Endothelial cell (in vitro differentiated cells): ENCODE measurements at places on chromosomes 7 and 10.

- peaks cover 5% of the 10 kb centered on the region for H3K4me1 ChIP-seq
- H3K36me3 ChIP-seq: no peaks in the 10 kb centered on the region
- peaks cover 2% of the 10 kb centered on the region for H3K27me3 ChIP-seq
- no peak for DNase-seq
- no peak overlapping the region for H3K27ac ChIP-seq
- no peak overlapping the region for H3K4me3 ChIP-seq
Observed at GRCh38 chr10:51879238-51879637, 179.8 kb upstream of the CSTF2T start.

DNA sequence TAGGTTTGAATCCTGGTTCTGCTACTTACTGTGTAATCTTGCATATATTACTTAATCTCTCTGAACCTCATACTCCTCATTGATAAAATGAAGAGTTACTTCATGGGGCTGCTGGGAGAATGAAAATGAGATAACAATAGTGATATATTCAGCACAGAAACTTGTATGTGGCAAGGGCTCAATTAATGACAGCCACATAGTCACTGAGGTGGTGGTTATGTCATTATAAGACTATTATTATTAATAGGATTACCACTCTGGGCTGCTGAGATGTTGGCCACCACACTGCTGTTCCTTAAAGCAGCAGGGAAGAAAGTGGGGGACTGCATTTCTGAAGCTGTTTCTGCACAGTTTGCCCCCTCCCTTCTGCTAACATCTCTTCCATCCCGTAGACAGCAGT is 100.4 kb upstream of the PDLIM1 start:
- H3K27me3 ChIP-seq: peaks cover 1% of the 10 kb centered on the region
- no peak overlapping the region for H3K27ac ChIP-seq
- peaks cover 41% of the 10 kb centered on the region for H3K36me3 ChIP-seq
- no peak overlapping the region for H3K4me3 ChIP-seq

GRCh38 chr7:82950436-82950835 is 212.2 kb downstream of the PCLO start:
- no peaks in the 10 kb centered on the region for H3K4me1 ChIP-seq
- no peak overlapping the region for H3K4me3 ChIP-seq
- DNase-seq: no peak
- H3K27me3 ChIP-seq: no peaks in the 10 kb centered on the region

- no peaks in the 10 kb centered on the region for H3K36me3 ChIP-seq
- peaks cover 6% of the 10 kb centered on the region for H3K4me1 ChIP-seq
- no peak overlapping the region for H3K27ac ChIP-seq
- peaks cover 2% of the 10 kb centered on the region for H3K27me3 ChIP-seq
Observed at GRCh38 chr7:88040694-88041093, 106.6 kb downstream of the ADAM22 start.

- no peaks in the 10 kb centered on the region for H3K27me3 ChIP-seq
- no peak overlapping the region for H3K27ac ChIP-seq
- no peak overlapping the region for H3K4me3 ChIP-seq
- peaks cover 4% of the 10 kb centered on the region for H3K4me1 ChIP-seq
- DNase-seq: no peak
Observed at GRCh38 chr10:4219901-4220300, 434.9 kb upstream of the KLF6 start.

DNA sequence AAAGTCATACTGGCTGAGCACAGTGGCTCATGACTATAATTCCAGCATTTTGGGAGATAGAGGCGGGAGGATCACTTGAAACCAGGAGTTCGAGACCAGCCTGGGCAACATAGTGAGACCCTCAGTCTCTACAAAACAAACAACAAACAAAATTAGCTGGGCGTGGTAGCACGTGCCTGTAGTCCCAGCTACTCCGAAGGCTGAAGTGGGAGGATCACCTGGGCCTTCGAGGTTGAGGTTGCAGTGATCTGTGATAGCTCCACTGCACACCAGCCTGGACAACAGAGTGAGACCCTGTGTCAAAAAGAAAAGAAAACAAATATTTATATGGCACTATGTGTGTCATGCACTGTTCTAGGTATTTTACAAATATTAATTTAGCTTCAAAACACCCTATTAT is 94.3 kb downstream of the DNMBP start:
- no peak overlapping the region for H3K27ac ChIP-seq
- no peaks in the 10 kb centered on the region for H3K36me3 ChIP-seq
- H3K4me1 ChIP-seq: peaks cover 38% of the 10 kb centered on the region

DNA sequence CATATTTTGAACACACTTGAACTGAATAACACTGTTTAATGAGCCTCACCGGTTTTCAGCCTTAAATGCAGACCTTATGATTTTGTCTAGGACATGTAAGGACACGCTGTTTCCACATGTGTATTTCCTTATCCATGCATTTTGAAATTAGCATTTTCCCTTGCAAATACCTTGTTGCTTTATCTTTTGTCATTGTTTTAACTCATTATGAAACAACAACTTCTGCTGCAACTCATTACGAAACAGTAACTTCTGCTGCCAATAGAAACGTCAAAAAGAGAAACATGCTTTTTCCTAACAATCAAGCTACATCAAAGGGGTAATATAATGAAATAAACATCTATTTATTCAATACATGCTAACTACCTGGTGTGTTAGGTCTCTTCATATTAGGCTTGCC is 322.0 kb downstream of the AGMO start:
- no peak overlapping the region for H3K27ac ChIP-seq
- no peak overlapping the region for H3K4me3 ChIP-seq
- H3K36me3 ChIP-seq: no peaks in the 10 kb centered on the region
- no peak for DNase-seq
- no peaks in the 10 kb centered on the region for H3K27me3 ChIP-seq

- H3K36me3 ChIP-seq: no peaks in the 10 kb centered on the region
- no peak for DNase-seq
- peak overlapping the region; percentile 36 for H3K27ac ChIP-seq
- H3K4me3 ChIP-seq: no peak overlapping the region
- peaks cover 4% of the 10 kb centered on the region for H3K27me3 ChIP-seq
- peaks cover 3% of the 10 kb centered on the region for H3K4me1 ChIP-seq
Observed at GRCh38 chr10:101716891-101717659, 22.1 kb upstream of the FBXW4 start.

DNA sequence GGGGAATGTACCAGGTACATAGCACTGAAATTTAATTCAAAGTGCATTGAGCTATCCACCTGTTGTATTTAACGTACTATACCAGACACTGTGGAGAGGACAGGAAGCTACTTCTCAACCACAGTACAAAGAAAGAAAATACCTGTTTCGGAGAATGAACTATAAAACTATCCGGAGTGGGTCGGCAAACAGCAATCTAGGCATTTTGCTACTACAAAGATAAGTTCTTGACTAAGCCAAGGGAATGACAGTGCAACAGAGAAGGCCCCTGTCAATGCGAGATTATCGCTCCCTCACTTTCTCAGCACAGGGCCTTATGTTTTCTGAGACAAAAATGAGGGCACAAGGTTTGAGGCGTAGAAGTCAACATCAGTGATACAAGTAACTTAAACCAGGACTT is 27.4 kb downstream of the SFMBT2 start:
- no peak overlapping the region for H3K27ac ChIP-seq
- DNase-seq: no peak

DNA sequence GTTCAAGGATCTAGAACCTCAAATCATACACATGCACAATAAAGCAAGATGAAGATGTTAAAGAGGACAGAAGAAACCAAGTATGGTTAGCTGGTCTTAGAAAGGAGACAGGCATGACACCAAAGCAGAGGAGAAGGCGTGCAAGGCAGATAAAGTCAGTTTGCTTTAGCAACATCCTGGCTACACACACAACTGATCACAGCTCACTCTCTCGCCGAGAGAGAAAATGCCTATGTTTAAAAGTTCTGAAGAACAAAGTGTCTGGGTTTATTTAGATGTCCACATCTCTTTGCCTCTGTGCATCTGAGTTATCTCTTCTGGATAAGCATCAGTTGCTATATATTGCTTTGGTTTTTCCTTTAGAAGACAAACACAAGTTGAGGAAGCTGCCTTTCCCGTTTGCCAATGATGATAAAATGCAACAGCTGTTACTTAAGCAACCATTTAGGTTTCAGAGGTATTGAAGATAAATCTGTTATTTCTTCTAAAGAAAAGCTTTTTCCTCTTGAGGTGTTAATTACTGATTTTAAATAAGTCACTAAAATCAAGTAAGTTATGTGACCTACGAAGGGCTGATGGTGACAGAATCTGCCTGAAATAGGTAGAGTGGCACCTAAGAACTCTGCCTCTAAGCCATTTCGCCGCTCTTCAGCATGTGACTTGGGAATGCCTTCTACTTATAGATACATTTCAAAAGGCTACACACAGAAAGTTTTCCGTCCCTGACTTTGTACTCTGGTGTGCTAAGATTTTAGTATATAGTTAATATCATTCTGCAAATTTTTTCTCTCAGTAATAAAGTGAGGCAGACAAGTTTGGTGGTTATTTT is 146.2 kb upstream of the ASAH2 start:
- H3K27me3 ChIP-seq: no peaks in the 10 kb centered on the region
- DNase-seq: no peak
- H3K27ac ChIP-seq: no peak overlapping the region
- H3K4me3 ChIP-seq: no peak overlapping the region
- H3K36me3 ChIP-seq: no peaks in the 10 kb centered on the region

GRCh38 chr10:108566316-108567107 is 1356.8 kb downstream of the XPNPEP1 start:
- no peak overlapping the region for H3K4me3 ChIP-seq
- H3K27ac ChIP-seq: no peak overlapping the region
- no peaks in the 10 kb centered on the region for H3K36me3 ChIP-seq
- no peaks in the 10 kb centered on the region for H3K27me3 ChIP-seq

DNA sequence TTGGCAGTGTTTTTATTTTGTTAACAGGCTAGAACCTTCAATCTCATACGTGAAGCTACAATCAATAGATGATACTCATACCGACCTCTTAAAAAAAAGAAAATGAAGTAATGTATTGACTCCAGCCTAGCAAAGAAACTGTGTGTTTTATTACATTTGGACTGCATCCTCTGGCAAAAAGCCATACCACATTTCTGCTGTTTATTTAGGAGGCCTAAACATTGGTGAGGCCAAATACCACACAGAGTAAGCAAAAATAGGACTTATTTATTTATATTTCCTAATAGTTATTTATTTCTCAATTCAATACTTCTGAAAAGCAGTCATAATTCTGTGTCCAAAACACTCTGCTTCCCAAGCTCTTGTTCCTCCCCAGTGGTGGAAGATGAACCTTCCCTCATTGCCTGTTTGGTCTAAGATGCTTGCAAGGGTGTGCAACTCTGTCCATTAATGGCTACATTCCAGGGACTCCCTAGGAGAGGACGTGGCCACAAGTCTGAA is 398.8 kb upstream of the KLF6 start:
- H3K27me3 ChIP-seq: no peaks in the 10 kb centered on the region
- H3K27ac ChIP-seq: no peak overlapping the region
- H3K4me3 ChIP-seq: no peak overlapping the region
- H3K36me3 ChIP-seq: no peaks in the 10 kb centered on the region
- no peaks in the 10 kb centered on the region for H3K4me1 ChIP-seq

GRCh38 chr10:32225976-32226375 is 121.0 kb downstream of the EPC1 start:
- H3K4me3 ChIP-seq: no peak overlapping the region
- H3K36me3 ChIP-seq: peaks cover 4% of the 10 kb centered on the region
- no peak overlapping the region for H3K27ac ChIP-seq
- no peaks in the 10 kb centered on the region for H3K27me3 ChIP-seq
- DNase-seq: no peak

- no peak overlapping the region for H3K4me3 ChIP-seq
- H3K27me3 ChIP-seq: no peaks in the 10 kb centered on the region
- H3K36me3 ChIP-seq: no peaks in the 10 kb centered on the region
Observed at GRCh38 chr10:29257106-29257783, 31.6 kb upstream of the LYZL1 start.

- H3K4me3 ChIP-seq: no peak overlapping the region
- DNase-seq: no peak
- H3K27ac ChIP-seq: no peak overlapping the region
- H3K36me3 ChIP-seq: no peaks in the 10 kb centered on the region
Observed at GRCh38 chr7:20005081-20005480, 212.1 kb downstream of the MACC1 start.

GRCh38 chr10:48682265-48682664 is 2.4 kb upstream of the WDFY4 start:
- no peak overlapping the region for H3K4me3 ChIP-seq
- no peaks in the 10 kb centered on the region for H3K36me3 ChIP-seq
- DNase-seq: no peak
- H3K27me3 ChIP-seq: peaks cover 2% of the 10 kb centered on the region

DNA sequence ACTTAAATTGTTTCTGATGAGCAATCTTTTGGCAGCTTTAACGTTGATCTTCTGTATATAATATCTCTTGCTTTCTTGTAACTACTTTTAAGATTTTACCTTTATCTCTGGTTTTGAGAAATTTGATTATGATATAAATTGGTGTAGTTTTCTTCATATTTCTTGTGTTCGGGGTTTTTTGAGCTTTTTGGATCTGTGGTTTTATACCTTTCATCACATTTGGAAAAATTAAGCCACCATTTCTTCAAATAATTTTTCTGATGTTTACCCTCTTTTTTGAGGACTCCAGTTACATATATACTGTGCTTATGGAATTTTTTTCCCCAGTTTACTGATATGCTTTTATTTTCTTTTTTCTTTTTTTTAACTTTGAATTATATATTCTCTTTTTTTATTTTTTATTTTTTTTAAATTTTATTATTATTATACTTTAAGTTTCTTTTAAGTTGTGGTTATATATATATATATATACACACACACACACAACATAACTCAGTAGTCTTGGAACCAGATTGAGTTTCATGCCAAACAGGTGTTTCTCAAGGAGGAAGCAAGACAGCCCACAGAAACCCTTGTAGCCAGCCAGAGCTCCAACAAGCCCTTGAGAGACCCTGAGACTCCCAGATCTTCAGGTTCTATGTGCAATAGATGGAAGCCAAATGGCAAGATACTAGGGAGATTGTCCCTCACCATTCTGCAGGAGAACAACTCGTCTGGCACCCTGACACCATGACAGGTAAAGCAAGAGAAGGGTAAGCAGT is 27.5 kb upstream of the NME8 start:
- no peak overlapping the region for H3K27ac ChIP-seq
- H3K4me1 ChIP-seq: peaks cover 4% of the 10 kb centered on the region
- H3K27me3 ChIP-seq: no peaks in the 10 kb centered on the region
- H3K4me3 ChIP-seq: no peak overlapping the region

- peaks cover 29% of the 10 kb centered on the region for H3K4me1 ChIP-seq
- no peak for DNase-seq
- H3K4me3 ChIP-seq: no peak overlapping the region
- H3K27ac ChIP-seq: no peak overlapping the region
Observed at GRCh38 chr7:70721500-70721899, 410.4 kb upstream of the GALNT17 start.

DNA sequence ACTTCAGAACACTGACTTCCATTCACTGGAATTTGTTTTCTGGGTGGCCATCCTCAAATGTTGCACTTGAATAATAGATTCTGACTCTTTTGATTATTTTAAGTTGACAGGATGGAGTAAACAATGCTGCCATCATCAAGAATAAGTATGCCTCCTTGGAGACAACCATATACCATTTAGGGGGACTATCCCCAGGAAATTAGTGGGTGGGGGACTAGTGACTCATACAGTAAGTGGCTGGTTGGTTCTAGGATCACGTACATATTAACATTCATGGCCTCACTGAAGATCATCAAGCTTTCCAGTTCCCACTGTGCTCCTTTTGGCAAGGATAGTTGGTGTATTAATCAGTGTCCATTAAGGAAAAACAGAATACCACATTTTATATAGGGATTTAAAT is 615.2 kb downstream of the CCSER2 start:
- H3K4me1 ChIP-seq: no peaks in the 10 kb centered on the region
- H3K4me3 ChIP-seq: no peak overlapping the region
- H3K27ac ChIP-seq: no peak overlapping the region
- no peak for DNase-seq

- peaks cover 12% of the 10 kb centered on the region for H3K27me3 ChIP-seq
- H3K27ac ChIP-seq: no peak overlapping the region
- DNase-seq: no peak
Observed at GRCh38 chr10:86752311-86752710, 4.1 kb upstream of the BMPR1A start.
